Stimulated activated naive CD4-positive, alpha-beta T cell (primary cell): ENCODE measurements at places on chromosomes 2 and 18.

GRCh38 chr2:189233527-189233926, 54.0 kb upstream of the COL5A2 start:
- no peak for DNase-seq

DNA sequence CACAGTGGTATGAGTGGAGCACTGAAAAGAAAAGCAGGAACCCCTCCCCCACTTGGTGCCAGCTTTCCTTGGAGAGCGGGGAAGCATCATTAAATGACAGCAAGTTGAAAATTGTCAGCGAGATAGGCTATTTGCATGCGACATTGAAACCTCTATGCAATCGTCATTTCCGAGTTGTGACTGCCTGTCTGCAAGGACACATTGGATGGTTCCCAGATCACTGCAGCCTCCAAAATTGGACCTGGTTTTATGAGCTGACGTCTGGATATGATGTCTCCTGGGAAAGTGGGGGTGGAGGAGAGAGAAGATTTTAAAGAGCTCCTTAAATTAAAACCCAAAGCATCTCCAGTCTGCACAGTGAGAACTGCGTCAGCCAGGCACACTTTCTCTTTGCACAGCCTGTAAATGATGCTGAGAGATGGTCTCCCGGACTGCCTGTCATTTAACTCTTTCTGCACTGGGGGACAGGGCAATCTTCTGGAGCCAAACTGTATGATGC, 57.8 kb upstream of the KIF5C start:
- DNase-seq: no peak

DNA sequence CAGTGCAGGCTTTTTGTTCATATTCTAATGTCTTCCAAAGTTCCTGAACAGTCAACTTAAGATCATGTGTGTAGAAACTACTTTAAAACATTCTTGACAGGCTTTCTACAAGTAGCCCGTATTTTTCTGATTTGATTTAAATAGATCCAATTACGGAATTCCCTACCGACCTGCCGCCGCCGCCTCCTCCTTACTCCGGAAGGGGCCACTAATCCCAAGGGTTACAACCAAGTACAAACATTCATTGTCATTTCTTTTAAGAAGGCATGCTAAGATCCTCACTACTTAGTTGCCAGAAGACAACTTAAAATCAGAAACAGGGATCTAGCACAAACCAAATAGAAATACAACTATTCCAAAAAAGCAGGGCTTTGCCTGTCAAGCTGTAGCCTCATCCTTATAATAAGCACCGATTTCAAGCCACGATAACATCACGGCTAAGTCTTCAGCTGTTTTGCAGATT, 784 bp downstream of the WDR33 start:
- no peak for DNase-seq

DNA sequence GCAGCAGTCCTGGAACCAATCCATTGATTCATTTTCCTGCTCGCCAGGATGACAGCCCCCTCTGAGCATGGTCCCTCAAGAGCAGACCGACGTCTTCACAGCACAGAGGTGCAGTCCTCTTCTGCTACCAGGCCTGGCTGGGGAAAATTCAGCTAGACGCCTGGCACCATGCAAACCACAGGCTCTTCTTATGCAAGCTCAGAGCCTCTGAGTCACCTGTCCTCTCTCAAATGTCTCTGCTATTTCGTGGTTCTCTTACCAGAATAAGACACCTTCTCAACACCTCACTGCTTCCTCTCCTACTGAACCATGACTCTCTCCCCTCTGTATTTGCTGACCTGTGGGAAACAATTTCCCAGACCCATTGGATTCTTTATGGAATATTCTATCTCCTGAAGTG, 79.8 kb upstream of the CYRIA start:
- DNase-seq: no peak

GRCh38 chr2:12507295-12507694, 209.4 kb upstream of the TRIB2 start:
- DNase-seq: no peak

- no peak for DNase-seq
Observed at GRCh38 chr18:79936641-79937040, 14.8 kb downstream of the SLC66A2 start.

DNA sequence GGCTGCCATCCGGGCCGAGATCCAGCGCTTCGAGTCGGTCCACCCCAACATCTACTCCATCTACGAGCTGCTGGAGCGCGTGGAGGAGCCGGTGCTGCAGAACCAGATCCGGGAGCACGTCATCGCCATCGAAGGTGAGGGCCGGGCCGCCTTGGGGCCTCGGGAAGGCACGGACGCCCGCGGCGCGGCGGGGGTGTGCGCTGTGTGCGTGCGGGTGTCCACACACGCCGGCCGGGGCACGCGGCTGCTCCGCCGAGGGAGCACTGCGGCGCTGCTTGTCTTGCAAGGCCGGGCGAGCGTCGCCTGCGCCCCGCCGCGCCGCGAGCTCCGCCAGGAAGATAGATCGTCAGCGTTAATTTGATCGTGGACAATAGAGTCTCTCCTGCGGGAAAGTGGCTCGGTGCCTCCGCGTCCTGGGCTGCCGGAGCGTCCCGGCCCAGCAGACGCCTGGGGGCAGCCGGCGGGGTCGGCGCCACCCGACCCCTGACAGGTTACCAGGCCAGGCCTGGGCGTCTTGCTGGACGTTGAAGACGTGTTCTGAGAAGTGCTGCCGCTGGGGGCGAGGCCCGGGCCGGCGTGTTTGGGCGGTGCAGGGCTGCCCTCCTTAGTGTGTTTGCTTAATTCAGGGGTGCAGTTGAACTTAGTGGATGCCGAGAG, 1.0 kb downstream of the AGAP1 start:
- no peak for DNase-seq

- no peak for DNase-seq
Observed at GRCh38 chr2:37583867-37584266, 87.6 kb downstream of the CDC42EP3 start.

- no peak for DNase-seq
Observed at GRCh38 chr2:123419976-123420375, 605.1 kb upstream of the CNTNAP5 start.

- no peak for DNase-seq
Observed at GRCh38 chr2:238166391-238167343, 7.9 kb downstream of the ERFE start.

- no peak for DNase-seq
Observed at GRCh38 chr2:191938779-191939178, 91.9 kb upstream of the CAVIN2 start.

DNA sequence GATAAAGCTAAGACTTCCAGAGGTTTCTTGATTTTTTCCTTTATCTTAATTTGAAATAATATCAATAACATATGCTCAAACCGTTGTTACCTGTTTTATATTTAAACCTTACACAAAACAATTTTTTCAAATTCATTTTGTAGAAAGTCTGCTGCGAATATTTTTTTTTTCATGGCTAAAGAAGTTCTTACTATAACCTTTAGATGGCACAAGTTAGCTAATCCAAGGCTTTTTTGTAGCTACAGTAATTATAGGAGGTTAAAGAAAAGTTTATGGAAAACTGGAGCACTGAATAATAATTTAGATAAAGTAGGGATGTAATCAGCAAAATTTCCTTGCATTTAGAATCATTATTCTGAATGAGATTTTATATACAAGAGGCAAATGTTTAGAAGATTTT, 78.0 kb upstream of the PNPT1 start:
- DNase-seq: no peak

DNA sequence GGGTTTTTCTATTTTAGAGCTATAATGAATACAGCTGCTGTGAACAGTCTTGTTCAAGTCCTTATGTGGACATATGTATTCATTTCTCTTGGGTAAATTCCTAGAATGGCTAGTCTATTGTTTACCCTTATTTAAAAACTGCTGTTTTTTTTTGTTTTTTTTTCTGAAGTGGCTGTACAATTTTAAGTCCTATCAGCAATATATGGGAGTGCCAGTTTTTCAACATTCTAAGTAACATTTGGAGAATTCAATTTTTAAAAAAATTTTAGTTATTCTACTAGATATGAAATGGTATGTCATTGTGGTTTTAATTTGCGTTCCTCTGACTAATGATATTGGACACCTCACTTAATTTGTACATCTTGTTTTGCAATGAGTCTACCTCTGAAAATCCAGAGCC, 349.7 kb downstream of the SATB2 start:
- DNase-seq: no peak

- DNase-seq: no peak
Observed at GRCh38 chr2:65276609-65277008, 49.0 kb downstream of the ACTR2 start.

DNA sequence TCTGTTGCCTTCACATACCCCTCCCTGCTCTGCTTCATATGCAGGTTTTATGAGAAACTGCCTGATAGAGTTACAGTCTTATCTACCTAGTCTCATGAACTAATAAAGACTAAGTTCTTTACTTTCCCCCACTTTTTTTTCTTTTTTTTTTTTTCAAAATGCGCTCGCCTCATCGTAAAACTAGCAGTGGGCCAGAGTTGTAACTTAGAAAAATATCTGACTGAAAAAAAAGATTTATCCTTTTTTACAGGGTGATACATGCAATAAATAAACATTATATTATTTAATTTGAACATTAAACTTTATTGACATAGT, 52.9 kb upstream of the STAT1 start:
- DNase-seq: no peak

- DNase-seq: no peak
Observed at GRCh38 chr2:174662459-174662858, 64.9 kb upstream of the WIPF1 start.

DNA sequence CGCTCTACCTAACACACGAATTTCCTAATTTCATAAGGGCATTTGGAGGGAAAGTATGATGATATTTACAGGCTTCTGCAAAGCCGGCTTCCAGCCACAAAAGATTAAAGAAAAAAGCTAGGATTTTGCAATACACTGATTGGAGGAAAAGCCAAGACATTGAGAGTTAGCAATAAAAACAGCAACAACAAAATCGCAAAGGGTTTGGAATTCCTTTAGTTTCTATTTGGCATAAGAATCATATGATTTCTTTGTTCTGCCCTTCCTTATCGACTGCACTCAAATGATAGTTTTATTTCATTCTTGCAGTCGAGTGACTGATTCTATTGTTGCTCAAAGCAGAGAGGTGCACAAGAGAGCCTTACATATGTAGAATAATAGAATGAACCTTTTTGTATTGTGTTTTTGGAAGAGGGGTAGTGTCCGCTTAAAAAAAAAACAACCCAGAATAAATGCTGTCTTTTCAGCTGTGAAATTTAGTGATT, 3.9 kb upstream of the ZNF532 start:
- no peak for DNase-seq

- peak; percentile 73 for DNase-seq
Observed at GRCh38 chr2:172427256-172427989, at the start of gene ITGA6. TSS of gene ITGA6 (plus strand) at chr2:172427586.
